ENCODE measurements at places on chromosomes 6 and 20. TPM values are rescaled to one million over a fixed set of nuclear protein-coding genes. Genes with fewer than 3 reads are reported as not detected.

GRCh38 chr6:40349901-40350746 is 237.0 kb downstream of the LRFN2 start:
- no peak for DNase-seq

DNA sequence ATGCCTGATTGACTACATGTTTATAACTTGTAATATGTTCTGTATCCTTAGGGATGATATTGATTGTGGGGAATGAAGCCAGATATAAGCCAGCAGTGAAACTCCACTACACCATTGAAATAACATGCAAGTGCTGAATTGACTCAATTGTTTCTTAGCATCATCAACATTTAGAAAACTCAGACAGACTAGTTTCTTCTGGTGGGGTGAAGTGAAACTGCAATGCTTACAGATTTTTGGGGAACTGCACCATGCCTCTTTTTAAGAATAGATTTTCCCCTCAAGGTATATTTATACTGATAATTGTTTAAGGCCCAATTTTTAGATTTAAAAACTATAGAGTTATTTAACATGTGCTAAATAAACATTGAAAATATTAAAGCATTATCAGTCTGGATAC is 1044.6 kb upstream of the EYS start:
- no peak for DNase-seq

DNA sequence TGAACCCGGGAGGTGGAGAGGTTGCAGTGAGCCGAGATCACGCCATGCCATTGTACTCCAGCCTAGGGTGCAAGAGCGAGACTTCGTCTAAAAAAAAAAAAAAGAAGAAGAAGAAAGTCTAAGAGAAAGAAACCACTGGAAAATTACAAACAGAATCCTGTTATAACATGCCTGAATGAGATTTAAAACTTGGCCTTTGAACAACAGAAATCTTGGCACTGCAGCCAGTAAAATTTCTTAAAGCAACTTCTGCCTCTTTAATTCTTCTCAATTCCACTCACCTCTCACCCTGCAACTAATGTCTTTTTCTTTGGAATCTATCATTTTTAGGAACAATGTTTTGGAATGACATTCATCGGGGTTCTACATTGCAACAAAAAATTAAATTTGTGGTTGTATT is 26.3 kb downstream of the PM20D2 start:
- no peak for DNase-seq

MROH8 gene
- polyA plus RNA-seq, result 2.3 TPM

ELOVL2 gene
- 0.04 TPM for polyA plus RNA-seq

DNA sequence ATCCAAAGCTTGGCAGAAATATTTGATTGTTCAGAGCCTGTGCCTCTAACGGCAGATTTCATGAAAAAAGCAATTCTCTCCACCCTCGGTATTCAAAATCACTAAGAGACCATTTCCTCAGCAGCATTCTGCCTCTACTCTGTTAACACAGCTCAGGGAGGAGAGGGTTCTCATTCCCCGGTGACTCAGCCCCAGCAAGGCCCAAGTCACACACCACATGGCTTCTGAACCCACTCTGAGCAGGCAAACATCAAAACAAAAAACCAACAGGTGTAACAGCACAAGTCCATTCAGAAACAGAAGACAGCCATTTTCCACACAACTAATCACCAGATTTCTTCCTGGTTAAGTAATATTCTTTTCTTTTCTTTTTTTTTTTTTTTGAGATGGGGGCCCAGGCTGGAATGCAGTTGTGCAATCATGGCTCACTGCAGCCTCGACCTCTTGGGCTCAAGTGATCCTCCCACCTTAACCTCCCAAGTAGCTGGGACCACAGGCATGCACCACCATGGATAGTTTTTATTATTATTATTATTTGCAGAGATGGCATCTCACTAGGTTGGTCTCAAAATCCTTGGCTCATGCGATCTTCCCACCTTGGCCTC is 55.4 kb downstream of the GFOD1 start:
- no peak for DNase-seq
